ENCODE measurements at places on chromosomes 5 and 9.

DNA sequence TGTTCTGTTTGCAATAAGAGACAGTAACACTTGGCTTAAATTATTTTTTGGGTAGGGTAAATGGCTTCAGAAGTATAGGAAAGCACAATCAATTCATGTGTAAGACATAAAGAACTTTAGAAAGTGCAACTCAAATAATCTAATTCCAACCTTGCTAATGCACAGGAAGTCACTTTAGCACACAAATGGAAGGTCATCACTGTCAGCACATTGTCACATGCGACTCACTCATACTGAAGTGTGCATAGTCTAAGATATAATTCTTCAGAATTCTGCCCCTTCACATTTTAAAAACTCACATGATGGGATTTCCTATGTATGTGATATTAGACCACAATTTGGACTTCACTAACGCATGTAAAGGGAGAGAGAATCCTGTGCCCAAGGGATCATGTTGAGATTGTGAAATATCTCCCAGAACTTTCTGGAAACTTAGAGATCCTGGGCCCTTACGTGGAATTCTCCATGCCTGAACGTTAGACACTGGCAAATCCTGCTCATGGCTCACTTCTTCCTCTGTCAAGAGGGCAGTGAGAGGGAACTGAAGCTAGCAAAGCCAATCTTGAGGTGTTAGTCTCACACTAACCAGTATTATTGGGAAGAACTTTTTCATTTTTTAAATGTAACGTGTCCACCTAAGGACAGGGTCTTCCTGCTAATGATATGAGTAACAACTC, 403.2 kb upstream of the PTGER4 start:
- DNase-seq = no peak

DNA sequence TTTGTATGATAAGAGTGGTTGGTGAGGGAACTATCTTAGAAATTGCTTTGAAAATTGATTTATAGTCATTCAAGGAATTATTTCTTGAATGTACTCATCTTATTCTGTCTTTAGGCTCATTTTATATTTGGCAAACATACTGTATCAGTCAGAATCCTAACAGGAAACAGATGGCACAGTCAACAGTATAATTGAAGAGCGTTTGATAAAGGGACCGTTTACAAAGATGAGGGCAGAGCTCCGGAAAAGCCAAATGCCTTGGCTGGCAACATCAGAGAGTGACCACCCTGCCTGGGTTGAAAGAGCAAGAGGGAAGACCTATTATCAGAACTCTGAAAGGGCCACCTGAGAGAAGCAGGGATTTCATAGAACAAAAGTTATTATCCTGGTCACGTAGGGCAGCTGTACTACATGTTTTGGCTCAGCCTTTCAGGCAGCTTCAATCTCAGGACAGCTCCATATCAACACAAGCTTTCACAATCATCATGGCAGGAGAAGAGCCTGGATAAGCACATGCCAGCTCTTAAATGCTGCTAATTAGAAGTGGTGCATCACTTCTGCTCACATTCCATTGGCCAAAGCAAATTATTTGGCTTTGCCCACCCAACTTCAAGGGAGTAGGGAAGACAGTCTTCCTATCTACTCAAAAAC, 47.2 kb upstream of the ARL15 start:
- DNase-seq = no peak

DNA sequence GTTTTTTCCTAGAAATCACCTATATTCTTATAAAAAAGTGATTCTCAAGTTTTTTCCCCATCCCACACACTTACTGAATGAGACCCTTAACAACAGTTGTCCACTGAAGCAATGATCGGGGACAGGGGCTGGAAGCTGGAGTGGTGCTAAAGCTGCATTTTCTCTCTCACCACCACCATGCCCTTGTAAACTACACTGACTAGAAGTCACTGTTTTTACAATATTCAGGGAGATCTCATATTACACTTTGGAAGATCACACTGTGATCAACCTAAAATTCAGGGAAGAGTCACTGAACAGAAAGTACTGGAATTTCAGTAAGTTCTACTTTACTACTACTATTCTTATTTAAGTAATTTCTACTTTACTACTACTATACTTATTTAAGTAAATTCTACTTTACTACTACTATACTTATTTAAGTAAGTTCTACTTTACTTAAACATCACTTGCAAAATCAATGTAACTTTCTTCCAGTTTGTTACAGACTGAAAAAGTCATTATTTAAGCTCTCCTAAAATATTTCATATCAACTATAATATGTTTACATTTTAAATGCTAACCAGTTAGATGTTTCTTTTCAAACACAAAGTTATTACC, 164.3 kb downstream of the AGTPBP1 start:
- DNase-seq = no peak

DNA sequence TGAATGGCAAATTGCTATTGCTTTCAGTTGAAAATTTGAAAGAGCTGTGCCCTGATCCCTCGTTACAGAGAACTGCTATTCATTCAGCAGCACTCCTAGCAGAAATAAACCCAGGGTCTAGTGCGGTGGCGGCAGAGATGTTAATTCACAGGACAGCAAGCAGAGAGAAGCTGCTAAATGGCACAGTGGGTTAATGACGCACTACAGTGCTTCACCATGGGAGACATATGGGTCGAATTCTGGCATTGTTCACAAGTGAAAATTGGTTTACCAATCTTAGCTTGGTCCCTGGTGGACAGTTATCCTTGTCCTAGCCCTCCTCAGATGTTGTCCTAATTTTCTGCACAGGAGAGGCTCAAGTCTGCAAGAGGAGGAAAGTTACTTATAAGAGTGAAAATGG, 807.4 kb downstream of the TLE1 start:
- DNase-seq = no peak

DNA sequence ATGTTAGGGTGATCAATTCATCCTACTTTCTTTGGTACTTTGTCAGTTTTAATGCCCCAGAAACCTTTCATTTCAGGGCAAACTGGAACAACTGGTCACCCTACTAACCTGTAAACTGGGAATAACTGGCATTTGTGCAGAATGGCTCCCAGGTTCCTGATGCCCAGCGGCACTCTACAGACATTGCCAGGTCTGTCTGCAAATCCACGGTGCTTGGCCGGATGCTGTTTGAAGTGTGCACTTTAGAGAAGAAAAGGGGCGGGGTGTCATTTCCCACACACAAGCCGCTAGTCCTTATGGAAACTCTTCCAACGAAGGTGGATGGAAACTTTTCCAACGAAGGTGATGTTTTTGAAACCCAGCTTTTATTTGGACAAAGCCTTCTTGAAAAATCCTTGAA, 49.9 kb upstream of the OTULINL start:
- no peak for DNase-seq

DNA sequence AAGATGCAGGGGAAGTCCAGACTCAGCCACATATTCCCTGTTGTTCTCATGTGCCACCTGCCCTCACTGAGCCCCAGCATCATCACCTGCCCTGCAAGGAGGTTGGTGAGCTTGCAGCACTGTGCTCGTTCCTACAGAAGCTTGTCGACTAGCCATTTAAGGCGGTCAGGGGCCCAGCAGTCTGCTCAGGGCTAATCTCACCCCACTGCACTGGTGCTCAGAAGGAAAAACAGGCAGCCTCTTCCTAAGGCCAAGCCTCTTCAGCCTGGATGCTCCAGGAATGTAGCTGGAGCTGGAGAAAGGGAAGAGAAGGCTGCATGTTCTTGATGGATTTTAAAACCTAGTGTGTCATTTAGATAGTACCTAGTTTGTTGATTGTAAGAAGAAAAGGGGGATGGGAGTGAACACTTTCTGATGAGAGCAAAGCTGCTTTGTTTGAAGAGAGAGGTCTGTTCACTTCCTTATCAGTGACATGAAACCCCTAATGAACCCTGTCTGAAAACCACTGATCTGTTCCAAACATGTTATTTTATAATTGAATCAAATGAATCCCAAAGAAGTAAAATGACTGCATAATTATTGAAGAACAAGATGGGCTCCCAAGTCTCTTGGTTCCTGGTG, 10.6 kb upstream of the ASPN start:
- no peak for DNase-seq

- no peak for DNase-seq
Measured at GRCh38 chr5:145738227-145738626, 96.9 kb downstream of the PRELID2 start.

DNA sequence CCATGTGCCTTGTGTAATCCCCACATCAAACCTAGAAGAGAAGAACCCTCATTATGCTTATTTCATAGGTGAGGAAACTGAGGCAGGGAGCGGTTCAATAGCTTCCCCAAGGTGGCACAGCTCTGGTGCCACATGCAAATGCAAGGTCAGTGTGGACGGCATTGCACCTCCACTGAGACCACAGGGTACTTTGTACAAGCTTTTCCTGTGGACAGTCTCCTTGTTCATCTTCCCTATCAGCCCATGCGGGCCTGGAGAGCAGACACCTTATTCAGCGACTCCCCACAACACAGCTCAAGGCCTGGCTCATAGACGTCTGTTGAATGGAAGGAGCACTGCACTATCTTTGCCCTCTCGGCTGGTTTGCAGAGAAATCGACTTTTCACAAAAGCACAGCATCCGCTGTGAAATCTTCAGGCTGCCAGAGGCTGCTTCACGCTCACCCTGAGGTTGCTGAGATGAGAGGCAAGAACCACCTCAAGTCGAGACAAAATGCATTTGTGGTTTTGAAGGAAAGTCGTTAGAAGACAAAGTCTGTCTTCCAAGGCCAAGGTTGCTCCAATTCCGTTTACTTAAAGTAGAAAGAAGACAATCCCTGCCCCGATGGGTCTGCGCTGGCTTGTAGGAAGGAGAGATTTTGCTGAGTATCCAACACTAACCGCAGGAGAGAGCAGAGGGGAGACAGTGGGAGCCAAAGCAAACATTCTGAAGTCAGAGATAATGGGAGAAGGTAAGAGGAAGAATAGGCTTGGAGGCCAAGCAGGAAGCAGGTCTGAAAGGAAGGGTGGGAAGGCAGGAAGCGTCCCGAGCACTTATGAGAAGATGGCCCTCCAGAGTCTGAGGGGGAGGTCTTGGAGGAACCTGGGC, 34.2 kb upstream of the STRBP start:
- DNase-seq = peak; percentile 4

- DNase-seq = no peak
Measured at GRCh38 chr9:105978826-105979225, 284.5 kb downstream of the TMEM38B start.

- DNase-seq = no peak
Measured at GRCh38 chr9:93045521-93045920, 13.0 kb upstream of the SUSD3 start.

DNA sequence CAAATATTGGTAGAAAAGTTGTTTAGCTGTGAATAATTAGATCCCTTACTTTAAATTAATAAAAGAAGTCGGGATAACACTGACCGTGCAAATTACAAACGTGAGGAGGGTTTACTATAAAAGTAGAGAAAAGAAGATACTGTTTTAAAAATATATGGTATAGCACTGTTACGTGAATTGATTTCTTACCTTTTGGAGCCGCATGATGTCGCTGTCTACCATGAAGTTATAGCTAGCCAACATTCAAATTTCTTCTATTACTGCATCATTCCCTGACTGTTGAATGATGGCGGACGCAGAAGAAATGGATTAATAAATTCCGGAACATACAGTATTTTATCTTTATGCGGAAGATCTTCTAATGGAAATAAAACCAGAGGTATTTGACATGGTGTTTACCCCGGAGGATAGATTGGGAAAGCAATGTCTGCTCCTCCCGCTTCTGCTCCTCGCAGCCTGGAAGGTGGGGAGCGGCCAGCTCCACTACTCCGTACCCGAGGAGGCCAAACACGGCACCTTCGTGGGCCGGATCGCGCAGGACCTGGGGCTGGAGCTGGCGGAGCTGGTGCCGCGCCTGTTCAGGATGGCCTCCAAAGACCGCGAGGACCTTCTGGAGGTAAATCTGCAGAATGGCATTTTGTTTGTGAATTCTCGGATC, at the start of gene PCDHA6:
TSS of gene PCDHA6 (plus strand) at position 257 of the 658 bp plus-strand sequence. CDS start at position 389, 132 bp downstream.
- DNase-seq = no peak

GRCh38 chr5:10831419-10831818, 70.4 kb upstream of the DAP start:
- no peak for DNase-seq

DNA sequence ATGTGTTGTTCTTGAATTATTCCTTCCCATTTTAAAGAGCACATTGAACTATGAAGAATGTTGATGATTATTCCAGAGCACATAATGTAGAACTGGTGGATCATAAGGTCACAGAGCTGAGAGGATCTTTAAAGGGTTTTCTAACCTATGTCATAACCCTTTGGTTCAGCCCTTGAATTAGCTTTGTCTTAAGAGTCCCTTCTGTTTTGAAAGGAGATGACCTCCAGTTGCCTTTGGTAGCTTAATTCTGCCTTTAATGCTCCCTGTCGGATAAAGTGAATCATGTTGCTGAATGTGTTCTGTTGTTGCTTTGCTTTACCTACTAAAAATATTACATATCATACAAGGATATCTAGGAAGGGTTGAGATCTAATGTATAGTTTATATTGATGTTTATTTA, 99.1 kb upstream of the PRRC1 start:
- DNase-seq = no peak

GRCh38 chr5:157820593-157821252, 38.2 kb downstream of the CLINT1 start:
- DNase-seq = no peak

- no peak for DNase-seq
Measured at GRCh38 chr5:151643388-151643787, 43.3 kb downstream of the SPARC start.

DNA sequence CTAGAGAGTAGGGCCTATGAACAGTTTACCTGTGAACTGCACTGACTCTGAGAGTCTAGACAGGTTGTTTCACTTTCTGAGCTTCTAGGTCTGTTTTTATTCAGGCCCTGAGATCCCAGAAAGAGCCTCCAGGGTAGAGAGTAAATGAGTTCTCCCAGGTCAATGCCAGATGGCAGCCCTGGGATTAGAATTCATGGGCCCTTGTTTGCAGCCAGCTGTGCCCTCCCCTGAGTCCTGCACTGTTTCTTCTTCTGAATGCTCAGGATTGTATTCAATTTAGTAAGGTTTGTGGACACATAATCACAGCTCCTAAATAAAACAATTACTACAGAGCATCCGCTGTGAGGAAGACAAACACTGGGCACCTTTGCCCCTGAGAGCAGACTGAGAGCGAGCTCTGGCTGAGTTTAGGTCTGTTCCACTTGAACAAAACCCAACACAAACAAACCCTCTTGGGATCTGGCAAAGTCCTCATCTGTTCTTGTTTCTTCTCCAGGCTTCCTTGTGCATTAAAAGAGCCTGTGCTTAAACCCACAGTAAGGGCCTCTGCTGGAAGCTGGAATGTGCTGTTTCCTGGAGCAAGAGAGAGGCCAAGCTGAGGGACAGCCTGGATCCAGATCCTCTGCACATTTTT, 29.9 kb downstream of the FAM219A start:
- no peak for DNase-seq

- no peak for DNase-seq
Measured at GRCh38 chr5:134440201-134440755, 28.6 kb upstream of the CDKN2AIPNL start.

GRCh38 chr9:89410641-89411350, 87.1 kb downstream of the SEMA4D start:
- no peak for DNase-seq

GRCh38 chr9:90142580-90142979, 500.0 kb downstream of the DIRAS2 start:
- peak; percentile 16 for DNase-seq

All from stimulated activated CD8-positive, alpha-beta memory T cell treated with anti-CD3 and anti-CD28 coated beads, Interleukin-4, amount 100 ng/mL, for 1 hour (primary cell).